ENCODE measurements at places on chromosomes 5 and 9. TPM values are rescaled to one million over a fixed set of nuclear protein-coding genes. Genes with fewer than 3 reads are reported as not detected.

GRCh38 chr5:132195727-132196126 lies 31.9 kb downstream of the P4HA2 start:
- no peak for DNase-seq

DNA sequence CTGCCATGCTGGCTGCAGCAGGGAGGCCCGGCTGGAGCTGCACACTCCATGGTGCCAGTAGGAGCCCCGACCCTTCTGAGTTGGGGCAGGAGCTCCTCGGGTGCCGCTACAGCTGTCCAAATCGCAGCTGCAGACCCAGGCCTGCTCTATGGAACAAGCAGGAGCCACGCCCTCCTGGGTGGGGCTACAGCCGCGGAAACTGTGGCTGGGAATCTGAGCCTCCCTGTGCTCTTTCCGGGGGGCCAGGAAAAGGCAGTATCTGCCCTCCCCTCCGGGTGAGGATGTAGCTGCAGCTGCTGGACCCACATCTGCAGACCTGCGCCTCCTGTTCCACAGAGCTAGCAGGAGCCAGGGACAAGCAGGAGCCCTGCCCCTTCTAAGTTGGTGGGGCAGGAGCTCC lies 278.9 kb upstream of the ACTBL2 start:
- no peak for DNase-seq

- DNase-seq: no peak
Measured at GRCh38 chr9:38025166-38025565, 43.9 kb downstream of the SHB start.

- DNase-seq: no peak
Measured at GRCh38 chr9:133474215-133474614, 4.7 kb downstream of the SLC2A6 start.

GRCh38 chr9:92576175-92576574 lies 40.4 kb upstream of the ECM2 start:
- DNase-seq: no peak

Gene FGF18
- 10.1 TPM for total RNA-seq

- DNase-seq: no peak
Measured at GRCh38 chr5:136208916-136209315, 16.0 kb upstream of the SMIM32 start.

- no peak for DNase-seq
Measured at GRCh38 chr5:167402671-167403070, 888.8 kb upstream of the WWC1 start.

GRCh38 chr5:35644543-35644942 lies 26.9 kb downstream of the SPEF2 start:
- DNase-seq: no peak

DNA sequence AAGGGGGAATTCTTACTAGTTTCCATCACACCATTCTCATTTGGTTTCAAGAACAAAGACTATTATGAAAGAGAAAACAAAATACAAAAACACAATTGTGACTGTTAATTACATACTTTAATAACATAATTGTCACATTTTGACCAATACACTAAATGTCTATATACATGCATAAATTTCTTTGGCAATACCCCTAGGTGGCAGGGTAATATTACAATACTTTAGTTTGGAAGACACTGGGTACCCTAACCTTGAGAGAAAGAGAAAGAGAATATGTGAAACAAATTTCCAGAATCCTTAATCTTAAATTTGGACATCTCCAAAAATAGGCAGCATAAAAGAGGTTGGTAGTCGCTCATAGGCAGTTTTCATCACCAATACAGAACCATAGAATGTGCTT lies 619.6 kb upstream of the ADAMTS16 start:
- DNase-seq: no peak

- DNase-seq: no peak
Measured at GRCh38 chr9:1120500-1121165, 70.5 kb downstream of the DMRT2 start.

DNA sequence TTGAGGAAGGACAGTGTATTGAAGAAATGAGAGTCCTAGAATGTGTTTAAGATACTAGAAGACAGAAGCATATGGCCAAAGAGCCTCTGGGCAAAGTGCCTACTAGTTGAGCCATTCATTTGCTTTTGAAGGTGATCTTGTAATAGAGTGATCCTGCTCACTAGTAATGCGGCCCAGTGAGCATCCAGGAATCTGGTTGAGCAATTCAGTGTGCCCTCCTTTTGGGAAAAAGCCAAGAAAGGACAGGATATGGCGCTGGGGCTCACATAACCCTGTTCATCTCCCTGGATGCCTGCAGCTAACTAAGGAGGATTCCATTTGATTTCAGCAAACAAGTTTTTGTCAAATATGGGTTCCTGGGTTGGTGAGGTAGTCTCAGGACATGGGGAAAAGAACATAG lies 16.3 kb downstream of the ADAM19 start:
- DNase-seq: no peak

Gene MOB3B
- 1.5 TPM for total RNA-seq

Gene TUSC1
- 14.1 TPM for total RNA-seq

DNA sequence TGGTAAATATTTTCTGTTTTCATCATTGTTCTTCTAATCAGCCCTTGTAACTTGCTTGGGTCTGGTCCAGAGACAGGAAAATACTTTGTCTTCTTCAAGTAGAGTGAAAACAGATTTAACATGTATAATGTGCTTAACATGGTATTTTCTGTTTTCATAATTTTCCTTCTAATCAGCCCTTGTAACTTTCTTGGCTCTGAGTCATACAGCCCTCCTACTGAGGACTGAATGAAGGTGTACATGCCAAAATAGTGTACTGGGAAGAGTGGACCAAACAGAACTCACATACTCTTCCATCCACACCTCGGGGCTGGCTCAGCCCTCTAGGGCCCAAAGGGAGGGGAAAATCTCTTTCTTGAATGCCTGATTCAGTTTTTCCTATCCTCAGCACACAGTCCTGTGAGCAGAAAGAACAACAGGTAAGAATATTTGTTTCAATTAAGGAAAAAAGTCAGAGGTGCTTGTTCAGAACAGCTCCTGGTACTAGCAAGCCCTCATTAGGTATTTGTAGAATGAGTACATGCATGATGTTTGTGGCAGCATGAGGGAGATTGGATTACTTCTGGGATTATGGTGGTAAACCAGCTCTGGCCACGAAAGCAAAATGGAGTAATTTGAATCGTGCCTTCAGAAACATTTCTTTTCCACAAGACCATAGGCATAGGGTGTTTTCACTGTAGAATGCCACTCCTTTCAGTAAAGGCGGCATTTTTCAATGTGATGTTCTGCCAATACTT lies 24.2 kb upstream of the MACIR start:
- DNase-seq: no peak

- peak; percentile 73 for DNase-seq
Measured at GRCh38 chr5:34486160-34486848, 169.8 kb upstream of the RAI14 start.

- no peak for DNase-seq
Measured at GRCh38 chr5:41921166-41921565, 3.9 kb upstream of the FBXO4 start.

- no peak for DNase-seq
Measured at GRCh38 chr9:113612828-113613227, 149.3 kb downstream of the RGS3 start.

DNA sequence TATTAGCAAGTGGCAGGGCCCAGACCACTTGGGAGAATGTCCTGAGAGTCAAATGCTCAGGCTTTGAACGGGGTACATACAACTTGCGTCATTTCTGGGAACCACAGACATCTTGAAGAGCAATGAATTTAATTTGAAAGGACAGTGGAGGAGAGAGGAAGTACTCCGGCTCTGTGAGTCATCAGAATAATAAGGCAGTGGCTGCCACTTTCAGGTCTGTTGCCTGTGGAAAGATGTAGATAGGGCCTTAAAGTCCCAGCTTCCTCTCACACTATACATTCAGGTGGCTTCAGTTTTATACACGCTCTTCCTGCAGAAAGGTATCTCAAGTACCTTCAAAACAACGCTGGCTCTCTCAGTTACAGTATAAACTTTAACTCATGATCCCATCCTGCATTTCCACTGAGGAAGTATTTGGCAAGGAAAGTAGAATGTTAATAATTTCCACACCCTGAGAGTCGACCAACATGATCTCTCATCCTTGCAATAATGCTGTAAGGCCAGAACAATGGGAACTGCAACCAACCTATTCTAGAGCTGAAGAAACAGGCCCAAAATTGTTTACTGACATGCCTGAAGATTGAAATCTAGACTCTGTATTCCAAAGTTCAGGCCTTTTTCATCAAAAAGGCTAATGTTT lies 6.8 kb upstream of the PRUNE2 start:
- DNase-seq: no peak

Gene NKD2
- total RNA-seq: 4.4 TPM

DNA sequence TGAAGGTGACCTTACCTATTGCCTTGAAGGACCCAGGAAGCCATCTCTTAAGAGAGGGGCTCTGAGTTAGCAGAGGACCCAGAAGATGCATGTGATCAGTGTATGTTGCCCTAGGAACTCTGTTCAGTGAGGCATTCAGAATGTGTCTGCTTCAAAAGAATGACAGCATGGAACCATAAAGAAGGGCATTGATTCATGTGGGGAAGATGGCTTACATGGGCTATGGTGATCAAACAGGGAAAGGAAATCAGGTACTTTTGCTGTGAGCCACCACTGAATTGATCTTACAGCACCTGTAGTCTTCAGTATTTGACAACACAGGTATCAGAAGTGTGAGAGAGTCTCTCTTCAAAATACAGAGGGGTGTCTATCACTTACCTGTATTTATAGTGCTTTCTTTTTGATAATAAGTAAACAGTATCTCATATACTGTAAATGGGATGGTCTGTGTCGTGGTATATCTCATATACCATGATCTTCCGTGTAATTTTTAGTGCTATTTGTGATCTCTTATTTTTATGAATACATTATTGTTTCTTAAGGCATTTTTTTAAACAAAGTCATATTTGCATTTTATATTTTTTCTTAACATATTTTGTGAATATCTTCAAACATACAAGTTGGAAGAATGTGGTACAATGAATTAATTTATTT lies 57.0 kb downstream of the FOCAD start:
- DNase-seq: no peak

DNA sequence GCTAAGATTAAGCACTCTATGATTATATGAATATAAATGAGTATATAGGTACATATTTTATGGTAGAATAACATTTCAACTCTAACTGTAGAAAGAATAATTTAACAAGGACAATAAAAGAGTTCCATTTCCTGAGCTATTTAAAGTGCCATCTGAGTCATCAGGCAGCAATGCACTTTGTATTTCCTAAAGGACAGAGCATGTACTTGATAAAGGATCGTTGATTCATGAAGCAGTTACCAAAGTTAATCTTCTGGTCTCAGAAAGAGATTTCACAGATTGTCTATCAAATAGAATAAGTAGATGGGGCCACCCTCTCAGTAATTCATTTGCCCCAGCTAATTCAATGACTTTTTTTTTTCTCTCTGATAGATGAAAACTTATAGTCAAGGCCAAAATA lies 747.8 kb downstream of the CDH18 start:
- DNase-seq: no peak

- DNase-seq: peak; percentile 86
Measured at GRCh38 chr9:98995059-98995671, 51.5 kb downstream of the COL15A1 start.

DNA sequence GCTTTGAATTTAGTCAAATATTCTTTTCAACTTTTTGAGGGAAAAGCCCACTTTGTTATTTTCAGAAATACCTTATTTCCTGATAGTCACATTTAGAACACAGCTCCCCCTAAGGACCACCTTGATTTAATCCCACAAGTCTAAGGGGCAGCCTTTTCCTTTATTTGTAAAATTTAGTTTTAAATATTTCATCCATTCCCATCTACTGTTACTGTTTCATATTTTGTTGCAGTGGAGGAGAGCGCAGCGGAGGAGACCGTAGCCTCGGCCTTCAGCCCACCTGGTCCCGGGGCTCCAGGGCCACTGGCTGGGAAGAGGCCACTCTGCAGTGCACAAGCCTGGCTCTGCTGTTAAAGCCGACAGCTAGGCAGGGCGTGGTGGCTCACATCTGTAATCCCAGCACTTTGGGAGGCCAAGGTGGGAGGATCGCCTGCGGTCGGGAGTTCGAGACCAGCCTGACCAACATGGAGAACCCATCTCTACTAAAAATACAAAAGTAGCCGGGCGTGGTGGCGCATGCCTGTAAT lies 19.6 kb downstream of the LPCAT1 start:
- DNase-seq: peak; percentile 52

Gene SHISAL2B
- not detected for total RNA-seq

DNA sequence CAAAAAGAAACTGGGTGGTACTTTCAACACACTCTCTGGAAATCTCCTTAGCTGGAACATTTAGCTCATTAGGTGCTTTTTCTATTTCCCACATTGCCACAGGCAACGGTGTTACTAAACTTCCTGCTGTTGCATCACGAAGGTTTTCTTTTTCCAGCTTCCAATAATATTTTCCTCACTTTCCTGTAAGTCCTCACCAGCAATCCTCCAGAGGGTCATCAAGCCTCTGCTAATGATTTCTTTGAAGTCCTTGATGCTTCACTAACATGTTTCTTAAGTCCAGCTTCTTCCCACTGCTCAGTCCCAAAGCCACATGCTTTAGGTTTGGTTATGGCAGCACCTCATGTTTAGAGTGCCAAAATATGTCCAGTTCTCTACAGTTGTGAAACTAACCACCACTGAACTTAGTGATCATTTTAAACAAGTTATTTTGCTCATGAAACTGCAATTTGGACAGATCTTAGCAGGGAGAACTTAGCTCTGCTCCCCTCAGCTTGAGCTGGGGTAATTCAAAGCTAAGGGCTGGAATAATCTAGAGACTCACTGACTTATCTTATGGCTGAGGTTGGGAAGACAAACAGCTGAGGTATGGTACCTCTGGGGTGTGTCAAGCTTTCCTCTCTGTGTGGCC lies 39.9 kb upstream of the RETREG1 start:
- DNase-seq: no peak

DNA sequence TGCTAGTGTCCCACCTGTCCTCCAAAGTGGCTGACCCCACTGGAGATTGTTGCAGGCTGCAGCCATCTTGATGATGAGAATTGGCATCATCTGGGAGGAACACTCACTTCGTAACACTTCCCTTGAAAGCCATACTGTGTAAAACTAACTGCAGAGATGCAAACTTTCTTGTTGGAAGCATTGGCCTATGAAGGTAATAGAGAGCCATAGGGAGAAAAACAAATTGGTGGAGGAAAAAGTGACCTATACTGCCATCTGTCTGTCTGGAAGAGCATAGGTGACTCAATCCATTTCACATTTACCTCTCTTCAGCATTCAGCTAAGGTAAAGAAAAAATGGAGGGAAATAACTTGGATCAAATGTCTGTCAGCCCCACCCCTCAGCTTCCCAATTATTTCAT lies 473.4 kb downstream of the NTRK2 start:
- no peak for DNase-seq

Gene CCNG1
- 94.2 TPM for total RNA-seq

Gene HDAC3
- total RNA-seq: 29.9 TPM

- DNase-seq: no peak
Measured at GRCh38 chr5:174281855-174282254, 236.3 kb downstream of the NSG2 start.

Gene NOTCH1
- 18.7 TPM for total RNA-seq

Gene GPRIN1
- 0.41 TPM for total RNA-seq
